ENCODE measurements at places on chromosomes 2 and 18.

DNA sequence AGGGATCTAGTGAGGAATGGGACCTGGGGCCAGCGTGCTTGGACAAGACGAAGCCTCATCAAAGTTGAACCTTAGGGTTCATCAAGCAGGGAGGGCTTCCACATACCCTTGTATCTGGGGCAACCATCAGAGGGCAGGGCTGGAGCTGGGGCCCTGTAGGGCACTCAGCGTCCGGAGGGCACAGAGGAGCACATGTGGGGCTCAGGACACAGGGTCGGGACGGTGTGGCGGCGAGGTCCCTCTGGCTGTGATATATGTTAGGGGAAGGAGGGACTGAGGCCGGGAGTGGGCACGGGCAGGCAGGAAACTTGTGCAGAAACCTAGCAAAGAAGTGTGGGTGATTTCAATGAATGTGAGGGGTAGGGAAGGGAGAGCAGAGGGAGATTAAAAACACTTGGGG lies 244.0 kb downstream of the AGAP1 start:
- DNase-seq, result no peak

- DNase-seq, result no peak
Measured at GRCh38 chr2:24886691-24887304, 33.2 kb downstream of the ADCY3 start.

DNA sequence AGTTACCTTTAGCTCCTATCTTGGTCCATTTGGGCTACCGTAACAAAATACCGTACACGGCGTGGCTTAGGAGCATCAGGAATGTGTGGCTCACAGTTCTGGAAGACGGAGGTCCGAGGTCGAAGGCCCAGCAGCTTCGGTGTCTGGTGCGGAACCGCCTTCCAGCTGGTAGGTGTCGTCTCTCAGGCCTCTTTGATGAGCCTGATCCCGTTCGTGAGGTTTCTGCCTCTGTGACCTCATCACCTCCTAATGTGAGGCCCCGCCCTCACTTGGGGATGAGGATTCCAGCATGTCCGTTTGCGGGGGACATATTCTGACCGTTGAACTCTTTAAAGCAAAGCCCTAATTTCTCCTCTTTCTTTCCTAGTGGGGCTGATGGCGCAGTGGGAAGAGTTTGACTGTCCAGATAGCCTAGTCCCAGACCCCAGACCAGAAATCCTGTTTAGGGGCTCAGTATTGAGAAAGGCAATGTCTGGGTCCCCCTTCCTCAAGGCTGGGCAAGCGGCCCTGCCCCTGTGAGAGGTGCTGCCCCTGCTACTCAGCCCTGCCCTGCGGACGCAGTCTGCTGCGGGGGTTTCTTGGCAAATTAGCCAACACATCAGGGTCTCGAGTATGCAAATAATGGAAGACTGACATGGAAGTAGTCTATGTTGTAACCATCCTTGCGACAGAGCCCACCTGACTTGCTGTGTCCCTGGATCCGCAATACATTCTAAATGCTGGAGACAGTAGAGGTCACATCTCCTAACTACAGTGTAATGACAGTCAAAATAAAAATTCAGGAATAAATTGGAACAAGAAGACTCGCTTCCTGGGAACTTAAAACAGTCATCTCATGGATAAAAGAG lies 128.0 kb downstream of the ASB1 start:
- no peak for DNase-seq

- DNase-seq, result no peak
Measured at GRCh38 chr2:100895934-100896685, 76.2 kb downstream of the NPAS2 start.

GRCh38 chr2:68994864-68995263 lies 18.1 kb upstream of the ANTXR1 start:
- no peak for DNase-seq

DNA sequence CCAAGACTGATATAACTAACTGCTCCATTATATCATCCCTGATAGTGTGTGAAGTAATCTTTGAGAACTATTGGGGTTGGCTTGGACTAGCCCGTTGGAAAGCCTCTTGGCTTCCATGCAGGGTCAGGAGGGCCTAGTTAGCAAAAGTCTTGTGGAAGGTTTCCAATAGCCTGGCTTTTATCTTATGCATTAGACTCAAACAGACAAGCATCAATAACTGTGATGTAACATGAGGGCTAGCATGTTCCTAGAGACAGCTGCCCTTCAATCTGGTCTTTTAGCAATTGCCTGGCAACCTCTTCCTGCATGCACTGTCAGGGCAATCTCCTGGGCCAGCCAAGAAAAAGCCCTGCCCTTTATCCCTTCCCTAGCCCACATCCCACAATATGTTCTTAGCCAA lies 18.2 kb downstream of the SLC8A1 start:
- no peak for DNase-seq

- DNase-seq, result no peak
Measured at GRCh38 chr18:28635530-28635929, 458.6 kb upstream of the CDH2 start.

DNA sequence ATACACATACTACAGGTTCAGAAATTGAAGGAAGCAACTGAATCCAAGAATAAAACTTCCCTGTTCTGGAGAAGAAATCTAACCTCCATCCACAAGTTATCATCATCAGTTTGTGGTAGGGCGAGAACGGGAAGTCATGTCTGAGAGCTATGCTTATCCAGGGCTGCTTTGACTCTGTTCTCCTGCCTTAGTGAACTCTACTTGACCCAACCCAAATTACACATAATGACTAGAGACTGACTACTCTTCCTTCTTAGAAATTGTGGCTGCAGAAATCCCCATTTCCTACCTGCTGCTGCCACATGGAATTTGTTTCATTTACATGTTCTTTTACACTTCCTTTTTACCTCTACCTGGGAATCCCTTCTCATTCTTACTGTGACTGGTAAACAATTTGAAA lies 1102.6 kb upstream of the PIK3C3 start:
- DNase-seq, result no peak

- peak; percentile 38 for DNase-seq
Measured at GRCh38 chr18:13382366-13382953, 163.9 kb downstream of the LDLRAD4 start.

DNA sequence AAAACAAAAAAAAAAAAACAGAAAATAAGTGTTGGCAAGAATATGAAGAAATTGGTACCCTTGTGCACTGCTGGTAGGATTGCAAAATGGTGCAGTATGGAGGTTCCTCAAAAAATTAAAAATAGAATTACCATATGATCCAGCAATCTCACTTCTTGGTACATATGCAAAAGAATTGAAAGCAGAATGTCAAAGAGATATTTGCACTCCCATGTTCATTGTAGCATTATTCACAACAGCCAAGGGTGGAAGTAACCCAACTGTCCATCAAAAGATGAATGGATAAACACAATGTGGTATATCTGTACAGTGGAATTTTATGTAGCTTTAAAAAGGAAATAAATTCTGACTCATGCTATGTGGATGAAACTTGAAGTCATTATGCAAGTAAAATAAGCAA lies 72.8 kb upstream of the POU3F3 start:
- DNase-seq, result no peak

GRCh38 chr18:49849331-49850217 lies 36.2 kb upstream of the ACAA2 start:
- DNase-seq, result no peak

DNA sequence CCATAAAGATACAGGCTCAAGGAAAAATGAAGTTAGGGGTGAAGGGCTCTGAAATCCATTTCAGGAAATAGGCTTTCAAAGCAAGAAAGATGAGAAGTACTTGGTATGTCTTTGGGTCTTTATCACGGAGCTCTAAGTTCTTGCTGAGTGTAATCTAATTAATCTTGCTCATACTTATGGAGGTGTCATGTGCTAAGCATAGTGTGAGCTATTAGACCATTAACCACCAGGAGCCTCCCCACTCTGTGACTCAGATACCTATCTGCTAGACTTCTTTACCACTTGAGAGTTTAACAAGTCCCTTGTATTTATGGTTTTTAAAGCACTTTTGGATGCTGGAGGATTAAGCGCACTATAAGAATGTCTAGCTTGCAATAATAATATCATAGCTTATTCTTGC lies 678.7 kb downstream of the EPHA4 start:
- no peak for DNase-seq

GRCh38 chr18:7366597-7366996 lies 135.7 kb downstream of the LRRC30 start:
- DNase-seq, result no peak

- DNase-seq, result no peak
Measured at GRCh38 chr18:22439447-22439846, 21.7 kb upstream of the CTAGE1 start.

DNA sequence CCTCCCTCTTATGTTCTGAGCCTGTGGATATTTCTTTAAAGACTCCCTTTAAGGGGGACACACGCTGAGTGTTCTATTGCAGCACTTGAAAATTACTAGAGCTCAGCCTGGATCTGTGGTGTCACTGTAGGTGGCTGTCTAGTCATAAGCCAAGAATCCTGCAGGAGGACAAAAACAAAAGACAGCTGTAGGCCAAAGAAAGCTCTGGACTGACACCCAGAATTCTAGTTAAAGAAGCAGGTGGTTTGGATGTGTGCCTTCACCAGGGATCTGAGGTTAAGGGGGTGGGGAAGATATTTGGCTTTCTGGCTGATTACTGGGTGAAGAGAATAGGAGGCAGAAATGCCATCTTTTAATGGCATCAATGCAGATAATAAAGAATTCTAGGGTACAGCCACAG lies 842.5 kb upstream of the NXPH2 start:
- no peak for DNase-seq

- DNase-seq, result peak; percentile 13
Measured at GRCh38 chr2:219060821-219061791, at the start of gene IHH. IHH (minus strand) TSS chr2:219060921; CDS start chr2:219060467, 454 bp downstream.

DNA sequence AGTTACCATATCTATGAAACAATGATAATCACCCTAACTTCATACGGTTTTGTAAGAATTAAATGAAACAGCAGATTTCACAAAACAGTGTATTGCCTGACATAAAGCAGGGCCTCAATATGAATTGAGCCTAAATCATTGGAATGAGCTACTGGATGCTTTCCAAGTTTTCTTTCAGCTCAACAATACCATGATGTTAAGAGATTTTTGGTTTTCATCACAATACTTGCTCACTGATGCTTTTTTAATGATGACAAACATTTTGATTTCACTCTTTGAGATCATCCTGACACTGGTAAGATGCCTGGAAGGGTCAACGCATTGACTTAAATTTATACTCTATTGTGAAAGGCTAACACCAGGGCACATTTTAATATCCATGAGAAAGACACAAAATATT lies 377.5 kb downstream of the ZNF521 start:
- no peak for DNase-seq

DNA sequence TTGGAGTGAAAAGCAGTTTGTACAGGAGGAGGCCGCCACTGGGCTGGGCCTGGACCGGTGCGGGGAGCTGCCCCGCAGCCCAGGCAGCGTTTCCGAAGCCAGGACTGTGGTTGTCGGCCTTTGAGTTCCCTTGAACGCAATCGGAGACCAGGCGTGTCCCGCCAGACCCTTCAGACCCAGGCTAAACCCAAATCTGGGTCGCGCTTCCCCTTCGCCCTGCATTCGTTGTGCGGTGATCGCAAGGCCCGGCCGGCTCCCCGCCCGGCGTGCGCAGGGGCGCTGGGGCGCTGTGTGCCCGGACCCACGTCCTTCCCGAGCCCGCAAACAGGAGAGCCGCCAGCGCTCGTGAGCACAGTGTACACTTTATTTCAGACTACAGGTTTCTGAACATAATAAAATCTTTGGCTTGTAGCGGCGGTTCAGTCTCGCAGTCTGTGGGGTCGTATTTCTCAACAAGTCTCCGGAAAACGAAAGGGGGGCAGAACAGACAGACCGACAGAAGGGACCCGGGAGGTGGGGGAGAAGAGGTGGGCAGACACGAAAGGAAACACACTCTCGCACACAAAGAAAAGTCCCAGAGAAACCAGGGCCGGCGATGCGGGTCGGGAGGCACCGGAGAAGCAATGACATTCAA lies 5.5 kb downstream of the EN1 start:
- no peak for DNase-seq

DNA sequence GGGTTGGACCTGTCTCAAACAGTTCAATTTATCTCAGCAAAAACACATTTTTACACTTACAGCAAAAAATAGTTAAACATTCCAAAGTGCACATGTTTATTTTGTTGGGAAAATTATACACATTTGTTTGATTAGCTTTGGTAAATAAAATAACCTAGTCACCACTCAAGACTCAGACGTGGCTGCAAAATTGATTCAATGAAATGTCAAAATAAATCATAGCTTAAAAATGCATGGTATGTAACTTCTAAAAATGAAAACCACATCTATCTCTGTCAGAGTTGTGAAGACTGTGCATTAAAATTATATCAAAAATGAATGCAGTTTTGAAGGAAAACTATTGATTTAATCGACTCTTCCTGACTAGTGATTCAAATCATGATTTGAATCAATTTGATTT lies 56.7 kb downstream of the GALNT14 start:
- DNase-seq, result no peak

DNA sequence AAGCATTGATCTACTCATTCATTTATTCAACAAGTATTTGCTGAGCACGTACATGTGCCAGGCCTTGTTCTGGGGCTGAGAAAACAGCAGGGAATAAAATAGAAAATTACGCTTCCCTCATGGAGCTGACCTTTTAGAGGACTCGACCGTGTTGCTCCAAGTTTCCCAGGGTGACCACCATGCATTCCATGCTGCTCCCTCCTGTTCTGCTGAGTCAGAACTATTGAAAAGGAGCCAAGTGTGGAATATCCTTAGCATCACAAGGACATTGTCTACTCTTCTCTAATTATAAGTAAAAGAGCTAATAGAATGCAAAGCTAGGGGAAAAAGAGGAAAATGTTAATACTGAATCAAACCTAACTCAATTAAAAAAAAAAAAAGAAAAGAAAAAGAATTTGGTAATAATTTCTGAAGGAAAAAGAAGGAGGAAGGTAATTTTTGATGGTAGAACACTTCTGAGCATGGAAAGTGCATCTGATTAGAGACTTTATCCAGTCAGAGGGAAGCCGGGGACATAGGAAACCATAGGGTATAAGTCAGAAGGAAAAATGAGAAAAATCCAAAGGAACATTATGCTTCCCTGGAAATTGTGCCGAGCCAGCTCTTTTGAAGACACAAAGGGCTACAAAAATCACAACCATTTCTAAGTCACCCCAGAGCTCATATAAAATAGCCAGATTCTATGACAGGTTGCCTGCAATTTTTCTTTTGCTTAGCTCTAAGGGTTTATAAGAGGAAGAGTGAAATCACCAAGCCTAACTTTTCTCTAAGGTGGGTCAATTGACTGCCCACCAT lies 339.4 kb downstream of the RND3 start:
- DNase-seq, result no peak

DNA sequence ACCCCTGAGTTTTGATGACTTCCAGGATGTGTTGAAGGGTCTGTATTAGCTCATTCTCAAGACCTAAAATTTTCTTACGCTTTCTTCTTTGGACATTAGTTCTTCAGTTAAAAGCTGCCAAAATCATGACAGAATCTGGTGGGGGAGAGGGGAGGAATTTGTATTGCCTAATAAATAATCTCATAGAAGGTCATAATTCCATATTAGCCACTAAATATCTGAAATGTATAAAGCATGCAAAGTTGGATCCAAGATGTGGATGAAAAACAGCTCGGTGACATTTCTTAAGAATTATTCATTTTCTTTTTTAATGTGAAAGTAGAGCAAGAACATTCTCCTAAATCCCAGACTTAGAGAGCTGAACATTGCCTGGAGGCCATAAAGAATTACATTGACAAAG lies 120.1 kb downstream of the MMADHC start:
- DNase-seq, result no peak

Data from activated naive CD4-positive, alpha-beta T cell treated with Interleukin-2 at 50 U/mL for 16 hours (primary cell).